GM20000 (cell line): ENCODE measurements at places on chromosomes 2 and 18.

DNA sequence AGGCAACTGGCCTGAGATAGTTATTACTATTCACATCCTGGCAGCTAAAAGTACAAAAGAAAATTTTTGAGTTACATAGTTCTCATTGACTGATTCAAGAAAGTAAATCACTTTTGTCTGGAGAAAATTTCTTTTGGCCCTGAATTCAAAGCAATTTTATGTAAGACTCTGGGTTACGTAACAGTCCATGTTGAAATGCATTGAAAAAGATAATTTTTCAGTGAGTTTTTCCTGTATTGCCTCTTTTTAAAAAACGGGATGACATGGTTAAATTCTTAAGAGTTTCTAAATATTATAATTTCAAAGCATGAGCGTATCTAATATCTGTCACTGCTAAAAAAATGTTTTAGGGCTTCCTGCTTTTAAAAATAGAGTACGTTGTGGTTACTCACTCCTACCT is 72.7 kb downstream of the ANKRD12 start:
- DNase-seq = no peak

DNA sequence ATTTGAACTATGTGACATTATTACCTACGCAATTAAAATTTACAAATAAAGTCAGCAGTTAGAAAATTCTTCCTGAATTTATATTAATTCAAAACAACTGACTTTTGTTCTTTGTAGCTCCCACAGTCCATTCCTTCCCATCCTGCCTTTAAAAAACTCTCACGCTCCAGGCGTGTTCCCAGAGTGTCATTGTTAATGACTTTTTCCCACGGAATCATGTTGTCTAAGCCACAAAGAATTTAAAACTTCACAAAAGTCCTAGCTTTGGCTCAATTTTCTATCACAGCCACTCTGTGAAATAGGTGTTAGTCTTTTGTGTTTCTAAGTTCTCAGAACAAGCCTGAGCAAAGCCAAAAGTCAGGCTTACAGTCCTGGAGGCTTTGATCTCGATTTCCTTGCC is 26.5 kb downstream of the SLC1A4 start:
- no peak for DNase-seq

DNA sequence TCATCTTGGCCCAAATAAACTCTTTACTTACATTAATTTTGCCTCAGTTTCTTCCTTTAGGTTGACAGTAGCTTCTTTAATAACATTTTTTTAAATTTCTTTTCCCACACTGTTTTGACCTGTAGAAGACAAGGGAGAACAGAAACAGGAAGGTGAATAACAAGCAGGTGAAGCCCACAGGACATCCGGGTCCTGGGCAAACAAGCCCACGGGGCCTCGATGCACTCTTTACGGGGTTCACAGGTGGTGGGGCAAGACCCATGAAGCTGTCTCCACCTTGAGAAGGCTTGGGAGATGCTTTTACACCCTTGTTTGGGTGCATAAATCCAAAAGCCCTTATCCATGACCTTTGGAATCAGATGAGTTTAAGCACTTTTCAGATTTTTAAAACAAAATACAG is 301.0 kb upstream of the MGAT5 start:
- DNase-seq = no peak

- DNase-seq = no peak
Observed at GRCh38 chr18:10890022-10890421, 259.3 kb downstream of the PIEZO2 start.

DNA sequence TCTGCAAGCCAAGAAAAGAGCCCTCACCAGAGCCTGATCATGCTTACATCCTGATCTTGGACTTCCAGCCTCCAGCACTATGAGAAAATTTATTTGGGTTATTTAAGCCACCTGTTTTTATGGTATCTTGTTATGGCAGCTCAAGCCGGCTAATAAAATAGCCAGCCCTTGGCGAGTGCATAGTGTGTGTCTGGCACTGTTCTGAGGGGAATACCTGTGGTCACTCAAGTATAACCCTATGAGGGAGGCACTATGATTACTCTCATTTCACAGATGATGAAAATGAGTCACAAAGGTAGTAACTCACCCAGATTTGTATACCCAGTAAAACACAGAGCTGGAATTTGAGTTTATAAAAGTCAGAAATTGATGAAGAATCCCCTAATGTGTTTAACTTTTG is 556.9 kb upstream of the SETBP1 start:
- DNase-seq = no peak

DNA sequence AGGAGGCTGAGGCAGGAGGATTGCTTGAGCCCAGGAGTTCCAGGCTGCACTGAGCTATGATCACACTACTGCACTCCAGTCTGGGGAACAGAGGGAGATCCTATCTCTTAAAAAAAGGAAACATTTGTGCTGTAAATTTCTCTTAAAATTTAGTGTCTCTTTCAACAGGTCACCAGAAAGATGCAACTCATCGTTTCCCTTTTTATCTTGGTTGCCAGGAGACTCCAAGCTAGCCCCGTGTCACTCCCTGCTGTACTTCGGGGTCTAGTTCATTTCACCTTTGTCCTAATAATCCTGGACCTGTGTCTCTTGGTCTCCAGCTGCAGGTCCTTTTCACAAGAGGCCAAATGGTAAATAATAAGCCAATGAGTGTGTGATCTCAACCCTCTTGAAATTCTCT is 7.1 kb downstream of the HS1BP3 start:
- DNase-seq = no peak

- DNase-seq = no peak
Observed at GRCh38 chr2:206423147-206423546, 20.2 kb upstream of the ADAM23 start.

- no peak for DNase-seq
Observed at GRCh38 chr2:108587621-108588020, 53.4 kb downstream of the LIMS1 start.

DNA sequence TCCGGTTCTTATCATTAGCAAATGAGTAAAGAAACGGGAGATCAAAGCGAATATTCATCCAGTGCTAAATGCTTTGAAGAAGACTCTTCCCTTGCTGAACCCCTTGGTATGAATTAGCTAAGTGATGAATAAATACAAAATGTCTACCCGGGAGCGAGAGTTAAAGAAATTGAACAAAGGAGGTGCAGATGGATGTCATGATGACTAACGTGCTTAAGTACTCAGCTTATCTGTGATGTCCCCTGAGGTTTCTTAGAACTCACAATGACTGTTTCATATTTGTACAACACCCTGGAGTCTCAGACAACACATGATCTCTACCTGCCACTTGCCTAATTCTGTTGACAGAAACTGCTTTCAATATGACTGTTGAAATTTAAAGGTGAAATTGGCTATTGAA is 148.5 kb downstream of the TMEM200C start:
- DNase-seq = no peak

DNA sequence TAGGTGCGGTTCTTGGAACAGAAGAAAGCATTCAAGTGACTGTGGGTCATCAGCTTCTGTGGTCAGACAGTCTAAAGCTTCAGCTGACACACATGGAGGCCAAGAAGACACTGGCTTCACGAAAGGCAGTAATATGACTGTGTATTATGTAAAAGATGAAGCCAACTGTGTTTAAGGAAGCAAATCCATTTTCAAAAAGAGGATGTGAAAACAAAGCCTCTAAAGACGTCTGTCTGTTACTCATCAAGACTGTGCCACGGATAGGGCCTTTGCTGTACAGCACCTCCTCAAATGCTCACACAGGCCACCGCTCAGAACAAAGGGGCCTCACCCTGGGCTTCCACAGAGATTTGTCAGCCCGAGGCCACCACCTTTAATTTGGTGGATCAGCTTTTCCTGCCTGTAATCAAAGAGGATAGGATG is 21.1 kb upstream of the TMEM163 start:
- peak; percentile 75 for DNase-seq

- no peak for DNase-seq
Observed at GRCh38 chr18:13028869-13029268, 37.7 kb downstream of the CEP192 start.

- DNase-seq = peak; percentile 5
Observed at GRCh38 chr2:190277234-190278112, 42.2 kb downstream of the HIBCH start.

GRCh38 chr18:44898498-44898897 is 217.8 kb downstream of the SETBP1 start:
- no peak for DNase-seq

DNA sequence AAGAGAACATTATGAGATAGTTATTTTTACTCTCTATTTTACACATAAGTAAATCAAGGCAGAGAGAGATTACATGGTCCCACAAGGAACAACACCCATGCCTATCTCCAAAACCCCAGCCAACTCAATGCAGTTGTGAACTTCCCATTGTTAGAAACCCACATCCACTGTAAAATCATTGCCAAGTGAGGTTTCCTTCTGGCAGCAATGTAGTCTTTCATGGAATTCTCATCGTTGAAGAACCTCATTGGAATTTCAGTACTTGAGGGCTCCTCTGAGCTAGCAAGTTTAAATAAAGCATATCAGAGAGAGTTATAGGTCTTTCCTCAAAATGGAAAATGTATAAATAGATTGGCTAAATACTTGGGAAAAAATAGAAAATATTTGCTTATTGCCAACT is 105.2 kb downstream of the RAD51AP2 start:
- no peak for DNase-seq

DNA sequence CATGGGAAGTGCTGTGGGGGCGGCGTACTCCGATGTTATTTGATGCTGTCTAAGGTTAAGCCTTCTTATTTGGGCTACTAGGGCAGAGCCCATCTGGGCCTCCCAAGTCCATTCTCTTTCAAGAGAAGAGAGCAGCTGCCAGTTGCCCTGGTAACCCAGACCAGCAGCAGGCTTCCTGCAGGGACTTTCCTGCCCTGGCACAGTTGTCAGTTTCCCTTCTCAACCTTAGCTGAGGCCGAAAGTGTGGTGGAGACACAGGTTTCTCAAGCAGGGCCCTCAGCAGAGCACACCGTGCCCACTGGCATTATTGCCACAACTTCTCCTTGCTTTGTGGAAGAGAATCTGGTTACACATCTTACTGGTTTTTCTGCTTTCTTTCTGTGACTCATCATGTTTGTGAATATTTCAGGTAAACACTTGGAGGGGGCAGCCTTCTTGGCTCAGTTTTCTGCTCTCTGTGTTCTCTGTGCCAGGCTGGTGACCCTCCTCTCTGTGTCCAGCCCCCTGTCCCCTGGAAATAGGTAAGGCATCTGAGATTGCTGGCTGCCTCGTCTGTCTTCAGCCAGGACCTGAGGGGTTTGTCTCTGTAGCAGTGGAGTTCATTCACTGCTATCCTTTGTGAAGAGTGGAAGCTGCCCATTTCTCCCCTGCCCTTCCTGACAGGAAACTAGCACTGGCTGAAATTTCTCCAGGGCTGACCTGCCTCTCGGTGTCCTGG is 111.0 kb downstream of the B3GNT2 start:
- DNase-seq = no peak

- no peak for DNase-seq
Observed at GRCh38 chr18:71001597-71001996, 712.8 kb downstream of the SOCS6 start.

DNA sequence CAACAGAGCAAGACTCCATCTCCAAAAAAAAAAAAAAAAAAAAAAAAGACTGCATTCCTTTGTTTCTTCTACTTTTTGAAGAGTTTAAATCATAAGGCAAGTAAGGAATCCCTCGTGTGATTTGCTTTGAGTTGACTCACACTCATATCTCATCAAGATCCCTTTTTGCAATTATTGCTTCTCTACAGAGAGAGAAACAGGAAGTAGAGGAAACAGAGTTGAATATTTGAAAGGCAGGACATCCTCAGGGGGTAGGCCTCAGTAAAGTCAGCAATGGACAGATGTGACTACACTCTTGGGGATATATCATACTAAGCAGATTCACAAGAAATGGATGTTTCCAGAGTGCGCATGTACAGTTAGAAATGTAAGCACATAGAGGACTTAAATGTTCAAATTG is 11.2 kb upstream of the EFR3B start:
- no peak for DNase-seq

- no peak for DNase-seq
Observed at GRCh38 chr2:73110168-73111072, 2.3 kb downstream of the RAB11FIP5 start.

- DNase-seq = no peak
Observed at GRCh38 chr2:34308140-34308539, 709.0 kb upstream of the FAM98A start.

GRCh38 chr2:149849136-149849535 is 261.6 kb upstream of the MMADHC start:
- no peak for DNase-seq

GRCh38 chr2:148541792-148542191 is 102.8 kb upstream of the EPC2 start:
- DNase-seq = no peak

DNA sequence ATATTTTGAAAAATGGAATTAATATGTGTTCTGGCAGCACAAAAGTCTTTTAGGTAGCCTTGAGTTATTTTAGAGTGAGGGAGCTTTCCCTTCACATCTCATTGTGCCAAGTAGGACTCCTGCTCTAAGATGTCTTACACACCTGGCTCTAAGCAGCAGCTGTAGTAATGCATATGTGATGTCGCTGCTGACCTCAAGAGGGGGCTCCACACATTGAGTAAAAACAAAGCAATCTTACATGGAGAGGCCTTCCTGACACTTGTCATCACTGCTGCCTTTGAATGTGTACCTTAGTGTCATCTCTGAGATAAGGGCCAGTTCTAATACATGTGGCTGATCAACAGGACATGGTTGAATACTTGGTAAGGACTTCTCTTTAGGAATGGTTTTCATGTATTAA is 75.8 kb downstream of the ACTR3 start:
- peak; percentile 23 for DNase-seq

DNA sequence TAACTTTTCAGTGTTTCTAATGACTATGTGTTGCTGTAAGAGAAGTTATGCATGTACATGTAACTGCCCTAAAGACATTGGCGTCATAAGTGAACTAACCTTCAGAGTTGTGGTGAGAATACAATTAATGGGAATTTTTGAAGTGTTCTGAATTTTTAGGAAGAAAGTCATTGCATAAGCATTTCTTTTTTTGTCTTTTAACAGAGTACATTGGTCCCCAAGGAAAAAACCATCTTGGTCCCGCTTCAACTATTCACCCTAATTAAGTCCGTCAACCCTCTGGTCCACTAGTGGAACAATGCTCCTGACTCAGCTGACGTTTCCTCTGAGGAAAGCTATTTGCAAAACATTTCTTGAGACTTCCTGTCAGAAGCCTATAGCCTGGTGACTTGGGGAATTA is 41.1 kb upstream of the VIT start:
- DNase-seq = no peak

- no peak for DNase-seq
Observed at GRCh38 chr18:48673853-48674721, 135.3 kb downstream of the CTIF start.

GRCh38 chr2:40962026-40962425 is 510.1 kb upstream of the SLC8A1 start:
- no peak for DNase-seq

DNA sequence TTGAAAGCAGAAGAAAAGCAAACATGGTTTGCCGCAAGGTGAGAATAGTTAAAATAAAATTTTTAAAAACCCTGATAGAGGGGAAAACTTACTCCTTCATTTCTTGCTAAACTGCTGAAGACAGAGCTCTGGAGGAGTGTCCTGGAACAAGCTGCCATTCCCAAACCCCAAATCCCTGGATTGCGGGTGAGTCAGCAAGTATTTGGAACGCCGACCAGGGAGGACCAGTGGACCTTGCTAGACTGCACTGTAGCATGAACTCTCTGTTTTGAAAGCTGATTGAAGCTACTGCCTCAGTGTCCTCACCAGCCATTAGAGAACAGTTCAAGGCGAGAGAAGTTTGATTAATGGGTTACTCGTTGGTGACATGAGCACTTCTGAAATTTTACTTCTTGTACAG is 99.4 kb upstream of the RASGRP3 start:
- no peak for DNase-seq
